ENCODE measurements at places on chromosomes 6 and 20. TPM values are rescaled to one million over a fixed set of nuclear protein-coding genes. Genes with fewer than 3 reads are reported as not detected.

The LRRN4 gene
- total RNA-seq: not detected

The LY6G5C gene
- 0.40 TPM for total RNA-seq

The SLCO4A1 gene
- total RNA-seq: 0.53 TPM

The SEL1L2 gene
- not detected for total RNA-seq

The DEFB129 gene
- not detected for total RNA-seq

The LRRC1 gene
- 5.6 TPM for total RNA-seq

The ETV7 gene
- total RNA-seq: under 0.01 TPM

The COL12A1 gene
- 328 TPM for total RNA-seq

The OR2J3 gene
- total RNA-seq: not detected

The BPIFB1 gene
- total RNA-seq: not detected

The FAM83C gene
- total RNA-seq: not detected

The IL20RA gene
- total RNA-seq: 0.12 TPM

The SLC17A1 gene
- not detected for total RNA-seq

The SYS1 gene
- 19.5 TPM for total RNA-seq

The HRH3 gene
- total RNA-seq: not detected

The SRSF6 gene
- total RNA-seq: 47.7 TPM

The TUBB2A gene
- 49.3 TPM for total RNA-seq

The DEFB119 gene
- not detected for total RNA-seq

The ZC2HC1B gene
- total RNA-seq: not detected

The PNPLA1 gene
- not detected for total RNA-seq

The C20orf141 gene
- total RNA-seq: not detected

The RBPJL gene
- not detected for total RNA-seq

The CUTA gene
- 181 TPM for total RNA-seq

The SNAP25 gene
- total RNA-seq: 0.40 TPM

The TMEM244 gene
- not detected for total RNA-seq

The WFDC10B gene
- not detected for total RNA-seq

The SYNJ2 gene
- 217 TPM for total RNA-seq

Data from aortic smooth muscle cell (primary cell).